ENCODE measurements at places on chromosomes 13 and 19.

DNA sequence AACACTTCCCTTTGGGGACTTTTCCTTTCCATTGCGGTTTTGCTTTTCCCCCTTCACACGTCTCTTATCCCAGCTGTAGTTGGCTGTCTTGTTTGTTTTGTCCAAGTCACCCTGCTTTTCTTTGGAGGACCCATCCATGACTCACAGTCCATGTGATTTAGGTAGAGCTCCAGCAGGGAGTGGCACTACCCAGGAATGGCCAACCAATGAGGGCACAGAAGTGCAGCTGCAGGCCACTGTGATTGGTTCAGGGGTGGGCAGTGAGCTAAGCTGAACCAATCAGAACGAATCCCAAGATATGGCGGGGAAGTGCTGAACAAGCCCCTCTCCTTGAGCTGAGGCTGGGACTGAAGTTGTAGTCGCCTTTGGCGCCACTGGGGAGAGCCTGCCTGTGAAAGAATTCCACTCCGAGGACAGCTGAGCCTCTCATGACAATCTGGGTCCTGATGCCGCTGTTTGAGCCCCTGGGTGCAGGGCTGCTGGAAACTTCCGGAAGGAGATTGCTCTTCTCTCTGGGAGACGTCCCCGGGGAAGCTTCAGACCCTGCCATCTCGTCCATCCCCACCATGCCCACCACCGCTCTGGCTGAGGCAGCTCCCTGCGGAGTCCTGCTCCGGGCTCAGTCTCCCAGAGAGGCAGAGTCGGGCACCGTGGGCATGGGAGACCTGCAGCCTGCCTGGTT is 62.9 kb upstream of the URI1 start:
- peak; percentile 11 for DNase-seq

- no peak for DNase-seq
Measured at GRCh38 chr13:20294497-20294896, 62.4 kb upstream of the GJB6 start.

- DNase-seq = no peak
Measured at GRCh38 chr19:39833464-39834286, at the start of gene DYRK1B. DYRK1B (minus strand) TSS chr19:39834162; CDS start chr19:39831867, 2,295 bp downstream.

GRCh38 chr13:47903836-47904235 is 97.2 kb downstream of the SUCLA2 start:
- DNase-seq = no peak

GRCh38 chr13:103431856-103432255 is 365.6 kb upstream of the SLC10A2 start:
- no peak for DNase-seq

- DNase-seq = no peak
Measured at GRCh38 chr13:47146991-47147811, 250.3 kb upstream of the HTR2A start.

DNA sequence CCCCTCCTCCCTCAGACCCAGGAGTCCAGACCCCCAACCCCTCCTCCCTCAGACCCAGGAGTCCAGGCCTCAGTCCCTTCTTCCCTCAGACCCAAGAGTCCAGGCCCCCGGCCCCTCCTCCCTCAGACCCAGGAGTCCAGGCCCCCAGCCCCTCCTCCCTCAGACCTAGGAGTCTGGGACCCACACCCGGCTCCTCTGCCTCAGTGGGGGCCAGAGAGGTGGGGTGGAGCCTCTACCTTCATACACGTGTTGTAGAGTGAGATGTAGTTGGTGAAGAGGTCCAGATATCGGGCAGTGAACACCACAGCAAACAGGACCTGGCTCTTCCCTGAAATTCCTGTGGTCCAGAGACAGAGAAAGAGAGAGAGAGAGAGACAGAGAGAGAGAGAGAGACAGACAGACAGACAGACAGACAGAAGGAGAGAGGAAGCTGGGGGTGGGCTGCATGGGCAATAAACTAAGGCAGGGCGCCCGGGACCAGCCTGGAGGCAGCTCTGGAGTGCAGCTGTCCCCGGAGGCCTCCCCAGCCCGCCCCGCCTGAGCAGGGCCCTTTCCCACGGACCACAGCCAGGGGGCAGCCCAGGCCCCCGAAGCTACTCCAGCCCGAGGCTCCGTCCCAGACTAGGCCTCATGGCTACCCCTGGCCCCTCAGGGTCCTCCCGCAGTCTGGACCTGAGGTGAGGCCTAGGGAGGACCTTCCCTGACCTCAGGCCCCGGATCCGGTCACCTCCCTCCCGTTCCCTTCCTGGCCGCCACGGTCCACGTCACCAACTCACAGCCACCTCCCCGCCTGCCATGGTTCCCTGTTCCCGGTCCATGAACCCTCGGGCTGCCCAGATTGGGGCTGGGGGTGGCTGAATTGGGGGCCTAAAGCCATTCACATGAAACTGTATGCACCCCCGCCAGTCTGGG is 907 bp downstream of the KDELR1 start:
- DNase-seq = no peak

- DNase-seq = no peak
Measured at GRCh38 chr13:33793726-33794125, 24.2 kb upstream of the RFC3 start.

DNA sequence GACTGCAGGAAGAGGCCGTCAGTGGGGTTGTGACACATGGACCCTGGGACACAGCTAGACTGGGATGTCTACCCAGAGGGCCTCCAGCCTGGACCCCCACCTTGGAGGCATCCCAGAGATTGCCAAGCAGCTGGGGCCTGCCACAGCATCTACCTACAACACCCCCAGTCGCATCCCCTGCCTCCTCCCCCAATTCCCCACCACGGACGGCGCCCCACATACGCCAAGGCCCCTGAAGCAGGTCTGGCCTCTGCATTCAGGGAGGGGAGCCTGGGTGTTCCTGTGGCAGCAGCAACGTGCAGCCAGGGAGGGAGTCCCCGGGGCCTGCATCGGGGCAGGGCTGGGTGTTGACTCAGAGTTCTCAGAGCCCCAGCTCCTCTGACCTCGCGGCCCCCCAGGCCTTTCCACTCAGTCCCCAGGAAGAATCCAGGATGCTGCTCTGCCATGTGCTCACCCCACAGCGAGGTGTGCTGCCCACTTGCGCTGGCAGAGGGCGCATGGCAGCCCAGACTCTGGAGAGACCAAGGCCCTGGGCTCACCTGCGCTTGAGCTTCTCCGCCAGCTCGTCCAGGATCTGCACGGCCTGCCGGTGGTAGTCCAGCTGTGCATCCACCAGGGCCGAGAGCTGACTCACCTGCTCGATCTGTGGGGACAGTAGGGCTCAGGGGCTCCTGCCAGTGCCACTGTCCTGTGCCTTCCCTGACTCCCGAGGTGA is 19.6 kb downstream of the MPND start:
- no peak for DNase-seq

DNA sequence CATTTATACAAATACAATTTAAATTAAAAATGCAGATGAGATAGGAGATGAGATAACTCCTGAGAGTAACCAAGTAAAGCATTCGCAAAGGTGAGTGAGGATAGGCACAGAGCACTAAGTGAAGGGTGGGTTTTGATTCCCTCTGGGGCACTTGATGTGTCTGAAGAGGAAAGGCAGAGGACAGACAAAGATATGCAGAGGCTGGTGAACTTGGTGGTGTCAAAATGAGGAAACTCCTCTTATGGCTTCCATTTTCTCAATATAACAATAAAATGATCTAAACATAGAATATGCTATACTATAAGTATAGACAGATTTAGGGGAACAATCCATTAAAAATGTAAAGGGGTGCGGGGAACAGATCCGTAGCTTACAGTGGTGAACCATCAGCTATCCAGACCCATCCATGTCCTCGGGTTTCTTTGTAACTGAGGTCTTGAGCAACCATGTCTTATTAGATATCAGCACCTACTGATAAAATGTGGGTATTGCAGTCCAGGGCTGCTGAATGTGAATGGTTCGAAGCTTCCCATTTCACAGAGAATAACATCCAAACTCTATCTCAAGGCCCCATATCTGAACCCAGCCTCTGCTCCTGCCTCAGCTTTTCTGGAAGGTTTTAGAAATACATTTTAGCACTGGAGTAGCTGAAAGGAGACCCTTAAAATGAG is 73.9 kb upstream of the SLC10A2 start:
- no peak for DNase-seq

GRCh38 chr13:30429721-30430694 is 7.7 kb downstream of the UBE2L5 start:
- DNase-seq = no peak

GRCh38 chr19:34707661-34708060 is 26.4 kb upstream of the ZNF181 start:
- DNase-seq = no peak

GRCh38 chr19:46478356-46478986 is 7.1 kb upstream of the PNMA8A start:
- DNase-seq = no peak

- DNase-seq = peak; percentile 42
Measured at GRCh38 chr13:32164622-32165268, 133.2 kb downstream of the FRY start.

DNA sequence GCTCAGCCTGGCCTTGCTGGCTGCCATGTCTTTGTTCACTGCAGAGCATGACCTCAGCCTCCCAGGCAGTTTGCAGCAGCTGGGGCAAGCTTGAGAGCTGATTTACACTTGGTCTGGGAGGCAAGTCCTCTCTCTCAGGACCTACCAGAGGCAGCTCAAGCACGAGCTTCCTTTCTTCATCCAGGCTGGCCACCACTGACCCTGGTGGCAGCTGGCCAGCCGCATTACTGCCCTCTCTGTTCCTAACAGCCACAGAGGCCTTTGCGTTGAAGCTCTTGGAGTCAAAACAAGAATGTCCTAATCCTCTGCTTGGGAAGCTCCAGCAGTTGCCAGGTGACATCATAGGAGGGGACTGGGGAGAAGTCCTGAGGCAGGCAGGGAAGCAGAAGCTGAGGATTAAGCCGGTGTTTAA is 85.7 kb downstream of the NUFIP1 start:
- no peak for DNase-seq

DNA sequence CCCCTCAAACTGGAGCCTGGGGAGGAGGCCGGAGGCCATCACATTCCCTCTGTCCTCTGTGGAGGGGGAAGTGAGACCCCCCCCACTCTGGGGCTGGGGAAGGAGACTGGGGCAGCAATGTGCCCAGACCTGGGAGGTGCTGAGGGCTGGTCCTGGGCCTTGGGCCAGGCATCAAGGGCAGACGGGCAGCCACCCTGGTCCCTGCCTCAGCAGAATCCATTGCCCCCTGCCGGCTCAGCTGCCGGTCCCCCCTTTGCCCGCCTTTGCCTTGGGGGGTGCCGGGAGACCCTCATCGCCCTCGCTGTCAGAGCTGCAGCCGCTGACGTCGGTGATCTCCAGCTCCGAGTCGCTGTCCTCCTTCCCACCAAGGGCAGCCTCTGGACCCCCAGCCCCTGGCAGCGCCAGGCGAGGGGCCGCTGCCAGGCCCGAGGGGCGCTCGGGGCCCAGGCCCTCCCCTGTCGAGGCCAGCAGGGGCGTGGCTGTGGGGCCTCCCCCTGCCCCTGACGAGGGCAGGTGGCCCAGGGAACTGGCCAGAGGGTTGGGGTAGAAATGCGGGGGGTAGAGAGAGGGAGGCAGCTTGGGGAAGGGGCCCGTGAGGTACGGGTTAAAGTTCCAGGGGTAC is 20.1 kb downstream of the ERFL start:
- DNase-seq = no peak

- no peak for DNase-seq
Measured at GRCh38 chr19:13841086-13841961, 35.6 kb upstream of the NANOS3 start.

DNA sequence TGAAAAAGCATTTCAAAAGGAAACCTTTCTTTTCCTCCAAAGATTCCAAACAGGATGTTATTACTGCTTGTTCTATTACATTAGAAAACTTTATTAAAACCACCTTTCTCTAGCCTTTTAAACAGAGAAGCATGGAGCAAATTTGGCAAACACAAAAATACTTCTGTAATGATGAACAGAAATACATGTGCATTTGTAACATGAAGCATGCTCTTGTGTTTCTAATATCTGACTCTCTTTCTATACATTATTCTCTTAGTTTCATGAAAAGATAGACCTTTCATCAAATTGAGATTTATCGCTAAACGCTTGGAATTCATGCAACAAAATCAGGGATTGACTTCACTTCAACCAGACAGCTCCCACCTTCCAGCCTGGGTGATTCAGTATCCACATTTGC is 152.8 kb upstream of the IRS2 start:
- DNase-seq = no peak

GRCh38 chr19:12603714-12604113 is 6.9 kb downstream of the ZNF490 start:
- DNase-seq = no peak

GRCh38 chr19:16366433-16367260 is 42.0 kb downstream of the KLF2 start:
- DNase-seq = no peak

- no peak for DNase-seq
Measured at GRCh38 chr13:27229642-27230041, 21.7 kb upstream of the RPL21 start.

- no peak for DNase-seq
Measured at GRCh38 chr13:21336609-21337349, 122.3 kb downstream of the ZDHHC20 start.

- no peak for DNase-seq
Measured at GRCh38 chr19:2047449-2048103, 3.5 kb downstream of the MKNK2 start.

DNA sequence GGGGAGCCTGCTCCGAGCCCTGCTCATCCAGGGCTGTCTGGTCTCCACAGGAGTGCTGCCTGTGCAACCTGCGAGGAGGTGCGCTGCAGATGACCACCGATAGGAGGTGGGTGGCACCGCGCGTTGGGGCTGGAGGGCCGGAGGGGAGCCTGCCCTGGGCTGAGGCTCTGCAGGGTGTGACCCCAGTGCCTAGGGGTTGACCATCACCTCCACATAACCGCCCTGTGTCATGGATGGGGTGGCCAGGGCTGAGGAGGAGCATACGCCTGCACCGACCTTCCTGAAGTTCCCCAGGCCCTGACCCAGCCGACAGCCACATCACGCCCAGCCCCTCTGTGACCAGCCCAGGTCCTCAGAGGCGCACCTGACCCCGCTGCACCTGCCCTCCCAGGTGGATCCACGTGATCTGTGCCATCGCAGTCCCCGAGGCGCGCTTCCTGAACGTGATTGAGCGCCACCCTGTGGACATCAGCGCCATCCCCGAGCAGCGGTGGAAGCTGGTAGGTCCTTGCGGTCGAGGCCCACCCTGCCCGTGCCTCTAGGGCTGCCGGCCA is 168.7 kb downstream of the KDM4B start:
- DNase-seq = no peak

DNA sequence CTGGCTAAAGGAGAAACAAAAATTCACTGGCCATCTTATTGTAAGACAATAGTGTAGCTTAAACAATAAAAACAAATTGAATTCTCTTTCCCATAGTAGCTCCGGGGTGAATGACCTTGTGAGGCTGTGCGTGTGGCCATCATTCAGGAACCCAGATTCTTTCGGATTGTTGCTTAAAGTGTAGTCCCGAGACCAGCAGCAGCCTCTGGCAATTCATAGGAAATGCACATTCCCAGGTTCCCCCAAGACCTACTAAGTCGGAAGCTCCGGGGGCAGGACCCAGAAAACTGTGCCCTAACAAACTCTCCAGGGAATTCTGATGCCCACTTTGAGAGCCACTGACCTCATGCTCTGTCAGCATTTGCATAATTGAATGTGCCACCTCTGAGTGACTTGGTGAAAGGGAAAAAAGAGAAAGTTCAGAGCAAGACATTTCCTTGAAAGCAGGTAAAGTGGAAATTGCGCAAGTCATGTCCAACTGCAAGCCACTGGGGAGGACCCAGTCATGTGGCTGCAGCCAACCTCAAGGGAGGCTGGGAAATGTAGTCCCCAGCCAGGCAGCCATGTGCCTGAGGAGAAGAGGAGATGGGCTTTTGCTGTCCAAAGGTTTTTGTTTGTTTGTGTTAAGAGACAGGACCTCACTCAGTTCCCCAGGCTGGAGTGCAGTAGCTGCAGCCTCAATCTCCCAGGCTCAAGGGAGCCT is 50.7 kb upstream of the PNMA8B start:
- no peak for DNase-seq

- DNase-seq = no peak
Measured at GRCh38 chr19:52660981-52661380, 22.8 kb upstream of the ZNF83 start.

GRCh38 chr13:100040196-100040595 is 48.7 kb upstream of the PCCA start:
- DNase-seq = no peak

All from HS-27A (cell line).